T47D (cell line): ENCODE measurements at places on chromosomes 2 and 18.
A peak's percentile ranks its signal among the peaks of the same experiment; 100 is the strongest.

- peak; percentile 75 for DNase-seq
Measured at GRCh38 chr18:79644006-79644665, 35.5 kb upstream of the CTDP1 start.

DNA sequence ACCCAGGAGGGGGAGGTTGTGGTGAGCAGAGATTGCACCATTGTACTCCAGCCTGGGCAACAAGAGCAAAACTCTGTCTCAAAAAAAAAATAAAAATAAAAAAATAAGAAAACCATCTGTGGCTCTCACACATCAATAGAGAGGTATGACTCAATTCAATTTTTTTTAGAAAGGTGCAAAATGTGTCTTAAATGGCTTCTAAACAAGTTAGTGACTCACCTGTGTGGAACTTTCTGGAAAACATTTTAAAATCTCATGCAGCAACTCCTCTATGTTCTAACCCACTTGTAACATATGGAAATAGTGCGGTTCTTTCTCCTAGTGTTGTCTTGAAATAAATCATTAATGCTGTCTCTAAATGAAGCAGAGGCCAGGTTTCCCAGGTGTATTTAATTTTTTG is 10.7 kb upstream of the SULT1C4 start:
- no peak for DNase-seq

DNA sequence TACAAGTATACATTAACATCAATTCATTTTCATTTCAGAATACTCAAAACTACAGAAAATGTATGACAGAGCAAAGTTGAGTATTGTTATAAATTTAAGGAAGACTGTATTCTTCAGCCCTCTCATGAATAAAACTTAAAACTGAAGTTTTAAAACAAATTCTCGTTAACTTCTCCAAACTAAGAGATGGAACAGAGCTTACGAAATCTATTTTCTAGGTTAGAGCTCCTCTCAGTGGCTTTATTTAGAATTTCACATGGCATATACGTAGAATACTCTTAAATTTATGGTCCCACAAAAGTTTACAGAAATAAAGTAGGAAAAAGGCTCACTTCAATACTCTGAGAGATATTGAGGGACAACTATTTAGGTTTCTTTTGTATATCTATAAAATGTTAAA is 612.1 kb downstream of the KCNJ3 start:
- DNase-seq, result peak; percentile 3

GRCh38 chr2:120410487-120410886 is 64.6 kb downstream of the INHBB start:
- no peak for DNase-seq

DNA sequence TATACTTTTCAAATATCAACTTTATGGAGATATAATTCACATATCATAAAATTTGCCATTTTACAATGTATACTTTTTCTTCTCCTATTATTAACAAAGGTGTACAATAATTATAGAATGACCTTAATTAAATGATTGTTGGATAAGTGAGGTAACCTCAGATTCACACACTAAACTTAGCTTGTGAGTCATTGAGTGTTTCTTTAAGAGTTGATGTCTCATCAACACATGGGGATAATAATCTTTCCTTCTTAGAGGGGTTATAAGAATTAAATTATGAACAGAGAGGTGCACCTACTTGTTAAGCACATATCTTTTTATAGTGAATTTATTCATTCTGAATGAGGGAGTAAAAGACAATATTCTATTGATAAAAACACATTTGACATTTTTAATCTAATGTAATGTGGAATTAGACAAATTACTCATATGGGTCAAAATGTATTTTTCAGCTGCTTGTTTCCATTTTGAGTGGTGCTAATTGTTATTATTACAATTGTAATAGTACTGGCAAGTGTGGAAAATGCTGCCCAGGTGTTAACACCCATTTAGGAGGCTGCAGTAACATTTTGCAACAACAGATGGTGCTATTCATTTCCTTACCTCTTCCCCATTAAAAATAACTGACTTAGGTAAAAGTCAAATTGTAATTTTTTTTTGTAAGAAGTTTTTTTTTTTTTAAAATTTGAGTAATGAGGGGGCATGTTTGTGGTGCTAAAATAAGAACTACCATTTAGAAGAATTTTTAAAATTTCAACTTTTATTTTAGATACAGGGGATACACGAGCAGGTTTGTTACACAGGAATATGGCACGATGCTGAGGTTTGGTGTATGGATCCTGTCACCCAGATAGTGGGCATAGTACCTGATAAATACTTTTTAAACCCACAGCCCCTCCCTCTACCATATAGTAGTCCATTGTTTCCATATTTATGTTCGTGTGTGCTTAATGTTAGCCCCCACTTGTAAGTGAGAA is 32.1 kb upstream of the DYNAP start:
- DNase-seq, result peak; percentile 5

DNA sequence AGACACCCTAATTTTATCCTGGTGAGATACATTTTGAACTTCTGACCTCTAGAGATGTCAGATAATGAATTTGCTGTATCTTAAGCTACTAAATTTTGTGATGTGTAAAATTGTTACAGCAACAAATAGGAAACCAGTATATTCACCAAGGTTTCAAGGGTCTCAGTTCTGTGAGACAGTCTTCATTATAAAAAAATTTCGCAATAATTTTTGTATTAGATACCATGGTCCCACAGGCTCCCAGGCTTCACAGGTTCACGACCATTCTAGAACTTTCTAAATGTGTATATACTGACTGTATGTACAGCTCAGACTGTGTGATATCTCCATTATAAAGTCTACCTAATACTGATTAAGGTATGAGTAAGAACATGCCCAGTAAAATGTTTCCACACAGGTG is 181.4 kb downstream of the ZNF804A start:
- no peak for DNase-seq

DNA sequence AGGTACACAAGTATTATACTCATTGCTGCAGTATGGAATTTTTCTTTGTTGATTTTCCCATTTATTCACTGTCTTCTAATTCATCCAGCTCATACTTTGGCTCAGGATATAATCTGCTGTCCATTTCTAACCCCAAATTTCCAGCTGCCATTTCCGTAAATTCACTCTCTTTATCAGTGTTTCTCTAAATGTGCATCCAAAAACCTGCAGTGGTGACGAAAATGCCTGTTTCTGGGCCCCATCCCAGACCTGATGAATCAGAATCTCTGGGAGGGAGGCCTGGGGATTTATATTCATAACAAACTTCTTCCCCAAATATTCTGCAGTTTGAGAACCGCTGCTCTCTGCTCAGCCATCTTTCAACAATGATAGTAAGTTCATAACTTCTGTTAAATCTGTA is 86.6 kb downstream of the VWC2L start:
- no peak for DNase-seq

DNA sequence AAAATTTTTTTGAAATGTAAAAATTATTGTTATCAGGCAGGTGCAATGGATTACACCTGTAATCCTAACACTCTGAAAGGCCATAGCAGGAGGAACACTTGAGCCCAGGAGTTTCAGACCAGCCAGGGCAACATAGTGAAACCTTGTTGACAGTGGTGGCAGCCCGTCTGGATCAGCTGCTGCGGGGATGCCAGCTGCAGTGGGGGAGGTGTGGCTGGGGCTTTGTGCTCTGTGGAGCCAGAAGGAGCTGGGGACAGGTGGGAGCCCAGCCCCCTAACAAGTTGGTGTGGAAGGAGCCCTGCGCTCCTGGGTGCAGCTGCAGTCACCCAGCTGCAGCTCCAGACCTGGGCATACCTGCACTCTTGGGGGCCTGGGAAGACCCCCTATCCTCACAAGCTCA is 182.4 kb upstream of the MC4R start:
- no peak for DNase-seq

DNA sequence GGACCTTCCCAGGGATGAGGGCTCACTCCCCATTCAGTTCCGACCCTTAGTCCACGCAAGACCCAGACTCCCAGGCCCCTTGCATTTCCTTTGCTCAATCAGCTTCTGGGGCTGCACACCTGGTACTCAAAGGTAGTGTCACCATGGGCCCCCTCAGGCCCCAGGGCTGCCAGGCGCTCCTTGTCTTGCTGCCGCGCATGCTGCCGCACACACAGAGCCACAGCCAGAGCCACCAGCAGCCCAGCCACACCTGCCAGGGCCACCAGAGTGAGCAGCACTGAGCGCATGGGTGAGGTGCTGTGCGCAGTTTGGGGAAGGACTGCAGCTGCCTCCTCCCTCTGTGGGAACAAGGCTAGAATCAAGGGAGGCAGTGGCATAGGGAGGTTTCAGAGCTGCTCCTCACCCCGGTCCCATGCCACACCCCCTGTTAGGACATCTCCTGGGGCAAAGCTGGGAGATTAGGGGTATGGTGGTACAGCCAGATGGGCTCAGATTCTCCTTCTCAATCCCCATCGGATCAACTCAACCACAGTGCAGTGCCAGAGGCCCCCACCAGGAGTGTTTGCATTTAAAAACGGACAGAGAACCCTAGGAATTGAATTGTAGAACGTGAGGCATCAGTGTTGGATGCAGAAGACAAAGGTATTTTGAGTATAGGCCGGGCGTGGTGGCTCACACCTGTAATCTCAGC is 11.3 kb downstream of the PTPRN start:
- no peak for DNase-seq

DNA sequence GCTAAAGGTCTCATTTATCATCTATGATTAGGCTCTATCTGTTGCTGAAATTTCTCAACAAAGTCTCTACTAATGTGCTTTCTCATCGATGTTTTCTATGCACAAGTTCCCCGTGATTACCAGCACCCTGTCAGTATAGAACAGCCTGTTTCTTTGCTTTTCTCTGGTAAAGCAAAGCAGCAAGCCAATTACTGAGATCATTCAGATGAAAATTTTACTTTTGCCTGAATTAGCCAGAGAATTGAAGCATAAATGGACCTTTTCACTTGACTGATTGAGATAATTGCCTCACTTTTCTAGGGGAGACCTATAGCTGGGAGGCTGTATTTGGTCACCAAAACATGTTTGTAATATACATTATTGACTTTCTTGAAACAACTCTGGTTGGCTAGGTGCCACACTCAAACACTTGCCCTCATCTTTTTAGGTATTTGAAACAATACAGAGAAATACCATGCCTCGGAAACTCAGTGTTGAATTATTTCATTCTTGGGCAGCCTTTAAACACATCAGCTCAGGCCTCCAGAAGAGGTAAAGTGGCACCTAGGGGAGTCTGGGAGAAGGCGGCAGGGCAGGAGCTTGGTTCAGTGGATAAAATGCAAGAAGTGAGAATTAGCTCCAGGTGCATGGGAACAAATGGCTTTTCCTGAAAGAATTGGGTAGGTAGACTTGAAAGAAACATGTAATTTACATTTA is 96.2 kb downstream of the GALNT3 start:
- no peak for DNase-seq

DNA sequence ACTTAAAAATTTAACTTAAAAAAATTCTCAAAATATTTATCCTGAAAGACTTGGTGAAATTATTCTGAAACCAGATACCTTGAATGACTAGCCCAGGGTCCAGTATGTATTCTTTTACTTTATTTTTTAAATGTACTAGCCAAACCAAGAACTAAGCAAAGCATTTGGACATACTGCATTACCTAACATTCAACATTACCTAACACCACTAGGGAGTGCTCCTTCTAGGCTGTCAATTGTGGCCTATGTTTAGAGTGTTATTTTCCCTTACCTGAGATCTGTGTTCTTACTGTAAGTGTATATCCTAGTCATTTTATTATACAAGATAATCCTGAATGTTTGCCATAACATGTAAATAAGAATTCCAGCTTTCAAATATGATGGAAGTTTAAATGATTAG is 496.6 kb downstream of the PTPRM start:
- DNase-seq, result no peak

GRCh38 chr2:68737711-68738110 is 3.1 kb downstream of the ARHGAP25 start:
- no peak for DNase-seq

- no peak for DNase-seq
Measured at GRCh38 chr2:112688086-112688880, 32.5 kb upstream of the NT5DC4 start.

DNA sequence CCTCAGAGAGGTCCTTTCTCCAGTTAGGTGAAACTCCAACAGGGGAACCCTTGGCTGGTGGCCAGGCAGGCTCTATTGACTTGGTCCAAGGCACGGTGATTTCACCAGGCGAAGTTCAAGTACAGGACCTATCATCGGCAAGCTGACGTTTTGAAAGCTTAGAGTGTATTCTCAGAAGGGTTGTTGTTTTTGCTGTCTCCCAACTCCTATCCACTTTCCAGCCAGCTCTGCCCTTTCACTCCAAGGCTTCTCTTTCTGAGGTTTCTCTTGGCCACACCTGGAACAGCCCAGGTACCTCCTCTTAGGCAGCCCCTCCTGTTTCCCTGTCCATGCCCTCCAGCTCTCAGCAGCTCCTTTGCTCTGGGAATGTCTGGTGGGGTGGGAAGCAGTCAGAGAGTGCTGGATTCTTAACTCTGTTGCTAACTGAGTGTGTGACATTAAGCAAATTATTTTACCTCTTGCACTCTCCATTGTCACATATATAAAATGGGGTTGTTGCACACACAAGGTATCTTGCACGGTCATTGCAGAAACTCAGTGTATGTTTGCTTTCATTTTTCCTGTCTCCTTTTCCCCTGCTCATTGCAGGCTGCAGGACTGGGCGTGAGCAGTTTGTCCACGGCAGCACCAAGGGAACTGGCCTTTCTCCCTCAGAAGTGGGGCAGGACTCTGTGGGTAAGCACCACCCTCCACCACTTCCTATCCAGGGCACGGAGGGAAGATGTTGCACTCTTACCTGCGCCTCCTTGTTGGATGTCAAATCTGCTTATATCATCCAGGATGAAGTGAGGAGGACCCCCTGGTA is 30.2 kb downstream of the CAPN13 start:
- no peak for DNase-seq

DNA sequence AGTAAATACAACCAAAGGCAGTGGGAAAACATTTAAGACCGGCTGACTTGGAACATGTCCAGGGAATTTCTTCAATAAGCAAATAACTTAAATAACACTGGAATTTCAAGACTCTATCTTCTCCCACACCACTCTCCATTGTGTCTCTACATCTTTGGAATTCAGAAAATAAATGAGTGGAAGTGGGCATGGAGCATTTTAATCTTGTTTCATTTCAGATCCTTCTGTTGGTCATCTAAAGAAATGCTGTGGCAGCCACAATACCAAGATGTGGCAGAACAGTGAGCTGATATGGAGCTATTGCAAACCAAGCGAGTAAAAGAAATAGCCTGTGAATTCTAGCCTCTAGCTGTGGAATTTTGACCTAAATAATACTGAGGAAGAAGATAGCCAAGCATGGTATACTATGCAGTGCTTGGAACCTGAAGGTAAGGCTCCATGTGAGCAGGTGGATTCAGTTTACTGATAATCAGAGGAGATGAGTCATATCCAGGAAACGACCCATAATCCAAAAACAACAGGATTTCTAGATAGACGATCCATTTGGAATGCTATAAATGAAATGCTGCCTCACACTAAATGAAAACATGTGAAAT is 157.1 kb upstream of the SCN7A start:
- DNase-seq, result no peak

DNA sequence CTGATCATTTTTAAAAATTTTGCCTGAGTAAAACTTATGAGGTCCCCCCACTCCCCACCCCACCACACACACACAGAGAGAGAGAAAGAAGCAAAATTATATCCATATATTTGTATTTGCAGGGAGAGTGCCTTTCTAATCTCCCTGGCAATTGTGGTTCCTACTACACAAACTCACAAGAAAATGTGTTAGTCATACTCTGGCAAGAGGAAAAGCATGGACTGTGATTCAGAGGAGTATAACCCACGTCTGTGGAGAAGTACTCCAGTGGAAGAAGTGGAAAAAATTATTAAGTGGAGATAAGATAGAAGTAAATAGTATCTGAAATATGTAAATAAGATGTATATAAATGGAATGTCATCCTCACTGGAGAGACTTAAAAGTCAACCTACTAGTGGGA is 114.0 kb downstream of the DSEL start:
- DNase-seq, result no peak

- DNase-seq, result no peak
Measured at GRCh38 chr2:196955036-196955435, 28.5 kb upstream of the PGAP1 start.

GRCh38 chr2:64979744-64980143 is 9.5 kb upstream of the SLC1A4 start:
- DNase-seq, result no peak
